Activated CD4-positive, alpha-beta T cell treated with anti-CD3 and anti-CD28 coated beads, Interleukin-2, Interleukin-6, amounts not matched to agents 100 ng/mL and 50 ng/mL, durations not matched to agents 16 hours and 8 hours (primary cell): ENCODE measurements at places on chromosomes 7 and 10.

DNA sequence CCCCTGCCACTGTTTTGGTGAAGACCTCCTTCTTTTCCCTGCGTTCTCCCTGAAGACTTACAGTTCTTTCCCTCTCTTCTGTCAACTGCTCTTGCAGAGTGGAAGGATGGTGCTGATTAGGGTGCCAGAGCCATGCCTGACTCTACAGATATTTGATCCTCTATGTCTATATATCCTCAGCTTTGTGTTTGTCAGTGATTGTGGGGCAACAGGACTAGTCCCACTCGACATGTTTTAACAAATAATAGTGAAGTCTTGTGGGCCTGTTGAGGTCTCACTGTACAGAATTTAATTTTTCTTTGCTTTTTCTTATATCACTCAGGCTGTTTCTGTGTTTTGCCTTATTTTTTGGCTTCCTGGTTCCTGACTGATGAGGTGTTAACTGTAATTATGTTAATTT, 5.0 kb downstream of the PLEKHA1 start:
- DNase-seq, result no peak

GRCh38 chr10:33570495-33570894, 236.0 kb upstream of the NRP1 start:
- DNase-seq, result no peak

DNA sequence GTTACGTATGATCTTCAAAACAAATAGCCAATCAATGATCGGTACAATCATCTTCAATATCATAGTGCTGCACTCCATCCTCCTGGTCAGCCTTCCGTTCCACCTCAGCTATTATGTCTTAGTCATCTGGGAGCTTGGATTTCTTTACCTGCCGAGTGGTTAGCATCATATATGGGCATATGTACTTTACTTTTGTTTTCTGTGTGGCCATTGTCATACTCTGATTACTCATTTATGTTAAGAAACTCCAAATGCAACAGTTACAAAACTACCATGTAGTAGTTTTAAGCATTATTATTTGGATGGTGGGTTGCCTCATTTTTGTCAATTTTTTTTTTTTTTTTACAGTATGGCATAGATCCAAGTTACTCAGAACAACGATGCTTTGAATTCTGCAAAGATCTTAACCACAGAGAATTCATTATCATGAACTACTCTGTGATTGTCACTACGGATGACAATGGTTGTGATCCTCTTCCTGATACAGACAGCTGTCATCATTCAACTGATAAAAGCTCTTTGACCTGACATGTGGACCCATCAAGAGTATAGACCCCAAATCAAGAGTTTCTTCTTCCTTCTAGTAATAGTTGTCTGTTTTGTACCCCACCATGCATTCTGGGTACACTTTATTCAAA, 52.1 kb upstream of the NME8 start:
- DNase-seq, result no peak

DNA sequence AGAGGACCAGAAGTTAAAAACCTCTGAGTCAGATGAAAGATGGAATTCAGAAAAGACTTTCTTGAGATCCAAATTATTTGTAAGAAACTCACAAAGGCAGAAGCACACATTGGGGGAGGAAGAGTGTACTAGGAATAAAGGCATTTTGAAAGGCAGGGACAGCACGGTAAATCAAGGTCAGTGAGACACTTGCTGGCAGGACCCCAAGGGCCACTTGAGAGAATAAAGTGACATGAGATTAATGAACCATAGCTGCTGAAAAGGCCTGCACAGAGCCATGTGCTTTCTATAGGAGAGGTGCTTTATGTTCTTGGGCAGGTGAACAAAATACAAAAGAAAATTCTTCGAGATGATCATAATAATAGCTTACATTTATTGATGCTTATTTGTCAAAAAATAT, 929.9 kb upstream of the MBL2 start:
- no peak for DNase-seq

GRCh38 chr10:106493751-106494150, 670.8 kb downstream of the SORCS1 start:
- DNase-seq, result no peak

DNA sequence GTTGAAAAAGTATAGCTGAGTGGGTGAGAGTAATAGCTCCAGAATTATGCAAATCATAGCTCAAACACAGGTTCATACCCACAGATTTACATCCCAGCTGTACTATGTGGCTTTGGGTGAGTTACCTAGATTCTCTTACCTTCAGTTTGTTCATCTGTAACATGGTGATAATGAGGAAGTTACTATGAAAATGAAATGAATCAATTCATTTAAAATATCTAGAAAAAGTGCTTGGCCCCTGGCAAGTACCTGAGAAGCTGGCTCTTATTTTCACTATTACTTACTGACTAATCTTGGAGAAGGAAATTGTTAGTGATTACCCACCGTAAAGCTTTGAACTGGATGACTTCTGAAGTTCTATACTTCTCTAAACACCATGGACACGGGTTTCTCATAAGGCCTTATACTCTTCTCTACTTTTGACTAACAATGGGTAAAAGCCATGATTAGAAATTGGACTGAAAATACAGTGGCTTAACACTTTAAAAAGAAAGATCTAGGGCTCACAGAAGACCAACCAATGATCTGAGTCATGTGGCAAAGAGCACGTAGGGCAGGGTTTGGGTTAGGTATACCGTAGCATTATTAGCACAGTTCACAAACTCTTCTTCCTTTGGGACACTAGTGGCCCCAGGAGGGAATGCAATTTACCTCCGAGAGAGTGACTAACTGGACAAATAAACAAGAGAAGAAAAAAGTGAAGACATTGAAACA, 149.2 kb downstream of the PLPP4 start:
- DNase-seq, result peak; percentile 1

- no peak for DNase-seq
Observed at GRCh38 chr7:106065575-106066500, 46.3 kb downstream of the SYPL1 start.

- DNase-seq, result no peak
Observed at GRCh38 chr7:42253316-42253715, 16.3 kb upstream of the GLI3 start.

DNA sequence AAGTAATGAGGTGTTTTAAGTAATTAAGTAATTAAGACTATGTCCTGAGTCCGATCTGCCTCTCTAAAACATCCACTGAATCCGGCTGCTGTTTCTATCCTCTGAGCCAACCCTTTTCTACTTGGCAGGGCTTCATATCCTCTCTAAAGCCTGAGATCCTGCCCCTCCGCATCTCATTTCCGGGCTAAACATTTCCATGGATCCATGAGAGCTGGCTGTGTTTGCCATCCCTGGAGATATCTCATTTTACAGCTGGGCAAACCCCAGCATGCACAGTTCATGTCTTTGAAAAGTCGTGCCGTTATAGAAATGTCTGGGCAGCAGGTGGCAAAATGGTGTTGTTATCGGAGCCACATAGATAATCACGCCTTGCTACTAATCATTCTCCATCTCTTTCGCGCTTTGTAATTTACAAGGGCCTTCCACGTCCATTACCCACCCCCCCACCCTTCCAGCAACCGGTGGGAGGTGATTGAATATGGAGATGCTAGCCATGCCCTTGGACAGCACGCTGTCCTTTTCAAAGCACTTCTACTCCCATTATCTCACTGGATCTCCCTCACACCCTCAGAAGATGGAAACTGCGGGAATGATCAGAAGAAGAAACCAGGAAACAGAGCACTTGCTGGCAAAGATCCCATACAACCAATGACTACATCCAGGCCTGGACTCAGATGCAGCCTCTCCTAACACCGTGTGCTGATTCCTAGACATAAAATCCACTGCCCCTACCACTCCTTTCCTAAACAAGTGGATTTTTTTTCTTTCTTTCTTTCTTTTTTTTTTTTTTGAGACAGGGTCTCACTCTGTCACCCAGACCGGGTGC, 1189.2 kb downstream of the TYW1 start:
- DNase-seq, result no peak

- DNase-seq, result no peak
Observed at GRCh38 chr7:19392246-19392645, 247.0 kb upstream of the FERD3L start.

DNA sequence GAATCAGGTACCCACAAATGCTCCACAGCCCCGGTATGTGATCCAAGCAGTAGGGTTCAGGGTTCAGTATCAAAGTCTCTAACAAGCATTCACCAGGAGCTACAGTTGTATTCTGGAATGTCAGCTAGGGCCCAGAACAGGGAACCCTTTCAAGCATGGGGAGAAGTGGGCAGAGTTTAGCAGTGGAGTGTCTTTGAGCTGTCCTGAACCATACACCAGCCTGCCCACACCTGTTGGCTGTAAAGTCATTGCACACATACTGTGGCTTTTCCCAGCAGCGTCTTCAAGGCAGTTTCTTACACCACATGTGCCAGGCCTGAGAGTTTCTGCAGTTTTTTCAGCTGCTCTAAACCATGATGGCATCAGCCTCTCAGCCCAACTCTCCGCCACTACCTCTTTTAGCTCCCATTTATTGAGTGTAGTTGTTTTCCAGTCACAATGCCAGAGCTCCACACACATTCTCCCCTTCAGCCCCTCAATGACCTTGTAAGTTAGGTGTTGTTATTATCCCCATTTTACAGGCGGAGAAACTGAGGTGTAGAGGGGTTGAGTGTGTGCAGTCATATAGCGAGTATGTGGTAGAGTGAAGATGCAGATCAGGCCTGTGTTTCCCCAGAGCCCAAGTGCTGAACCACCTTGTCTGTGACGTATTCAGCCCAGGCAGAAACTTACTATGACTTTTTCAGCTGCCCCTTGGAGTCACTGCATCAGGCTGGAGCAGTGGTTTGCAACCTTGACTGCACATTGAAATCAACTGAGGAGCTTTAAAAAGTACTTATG, 83.1 kb downstream of the CHN2 start:
- peak; percentile 77 for DNase-seq

GRCh38 chr7:101185258-101185839, 5.3 kb upstream of the NAT16 start:
- DNase-seq, result no peak

GRCh38 chr10:112389271-112389822, 15.4 kb downstream of the ACSL5 start:
- peak; percentile 88 for DNase-seq

DNA sequence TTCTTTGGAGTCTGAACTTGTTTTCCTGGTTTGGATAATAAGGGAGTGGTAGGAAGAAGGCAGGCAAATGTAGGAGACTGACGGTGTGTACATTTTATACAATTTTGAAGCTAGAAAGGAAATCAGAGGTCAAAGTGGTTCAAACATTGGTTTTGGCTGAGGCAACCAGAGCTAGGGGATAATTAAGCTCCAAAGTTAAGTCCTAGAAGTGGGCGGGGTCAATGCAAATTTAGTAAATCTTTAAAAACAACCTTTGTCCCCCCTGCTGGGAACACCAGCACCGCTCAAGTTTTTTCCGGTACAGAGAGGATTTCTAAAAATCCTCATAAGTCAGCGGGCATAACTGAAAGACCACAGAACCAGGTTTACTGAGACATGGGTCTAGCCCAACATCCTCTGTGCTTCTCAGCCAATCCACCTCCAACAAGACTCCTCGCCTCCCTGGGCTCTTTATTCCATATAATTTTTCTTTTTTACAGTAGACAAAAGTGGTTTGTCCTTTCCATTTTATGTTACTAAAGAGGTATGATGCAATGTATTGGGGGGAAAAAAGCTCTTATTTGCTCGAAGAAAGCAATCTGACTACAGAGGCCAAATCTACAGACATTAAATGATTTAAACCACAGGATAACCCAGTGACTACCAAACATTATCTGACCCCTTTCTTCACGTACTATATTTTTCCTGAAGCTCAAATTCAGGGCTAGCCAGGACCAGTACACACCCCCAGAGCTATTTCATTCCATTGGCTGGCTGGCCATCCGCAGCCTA, 1.6 kb downstream of the GLUD1 start:
- DNase-seq, result peak; percentile 72

DNA sequence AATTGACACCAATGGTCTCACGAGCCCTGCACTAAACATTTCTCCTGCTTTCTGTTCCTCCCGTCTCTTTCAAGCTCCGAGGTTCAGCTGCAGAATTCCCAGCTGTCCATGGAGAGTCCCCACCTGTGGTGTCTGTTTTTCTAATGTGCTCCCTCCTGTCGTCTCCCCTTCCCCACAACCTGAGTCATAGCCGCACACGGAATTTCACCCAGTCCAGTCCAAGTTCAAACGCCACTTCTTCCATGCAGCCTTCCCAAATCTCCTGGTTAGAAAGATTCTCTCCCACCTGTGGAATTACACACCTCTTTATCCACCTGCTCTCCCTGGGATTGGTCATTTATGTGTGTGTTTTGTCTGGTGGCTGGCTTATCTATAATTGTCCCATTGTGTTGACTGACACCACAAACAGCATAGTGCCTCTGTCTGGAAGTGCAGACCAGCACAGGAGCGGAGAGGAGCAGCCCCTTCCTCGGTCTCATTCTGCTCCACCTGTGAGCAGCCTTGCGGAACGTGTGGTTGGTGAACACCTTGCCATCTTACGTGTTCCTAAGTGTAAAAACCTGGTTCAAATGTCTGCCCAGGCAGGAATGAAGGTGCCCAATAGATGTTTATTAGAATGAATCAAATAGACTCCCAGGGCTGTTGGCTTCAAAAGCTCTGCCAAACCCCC, 3.3 kb upstream of the DIP2C start:
- DNase-seq, result no peak

DNA sequence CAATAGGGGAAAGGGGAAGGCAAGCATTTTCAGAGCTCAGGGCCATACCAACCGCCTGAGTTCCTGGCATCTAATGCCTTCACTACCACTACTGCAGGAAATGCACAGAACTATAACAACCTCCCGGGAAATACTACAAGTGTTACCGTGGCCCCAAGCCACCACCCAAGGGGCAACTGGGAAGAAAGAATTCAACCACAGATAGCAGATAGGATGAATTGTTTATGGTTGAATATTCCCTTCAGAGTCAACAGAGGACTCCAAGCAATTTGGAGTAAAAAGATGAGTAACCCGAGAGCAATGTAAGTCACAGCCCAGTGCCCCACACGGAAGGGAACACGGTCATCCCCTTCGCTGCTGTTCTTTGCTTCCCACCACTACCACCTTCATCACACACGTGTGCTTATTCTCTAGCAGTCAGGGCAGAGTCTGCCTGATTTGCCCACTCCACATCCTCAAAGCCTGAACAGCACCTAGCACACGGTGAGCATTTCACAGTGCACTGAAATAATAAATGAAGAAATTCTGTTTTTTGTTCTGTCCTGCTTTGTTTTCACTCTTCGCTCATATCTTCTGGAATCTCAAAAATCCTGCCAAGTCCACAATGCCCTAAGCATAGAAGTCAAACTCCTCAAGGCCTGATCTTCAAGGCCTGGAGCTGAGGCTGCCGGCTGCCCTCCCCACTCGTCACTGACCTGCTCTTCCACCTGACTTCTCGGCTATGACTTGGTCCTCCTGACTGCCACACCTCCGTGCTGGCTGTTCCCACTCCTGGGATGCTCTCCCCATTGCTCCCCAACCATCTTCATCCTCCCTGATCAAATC, 221.1 kb downstream of the KCNMA1 start:
- DNase-seq, result no peak
